ENCODE measurements at places on chromosomes 6 and 20.

DNA sequence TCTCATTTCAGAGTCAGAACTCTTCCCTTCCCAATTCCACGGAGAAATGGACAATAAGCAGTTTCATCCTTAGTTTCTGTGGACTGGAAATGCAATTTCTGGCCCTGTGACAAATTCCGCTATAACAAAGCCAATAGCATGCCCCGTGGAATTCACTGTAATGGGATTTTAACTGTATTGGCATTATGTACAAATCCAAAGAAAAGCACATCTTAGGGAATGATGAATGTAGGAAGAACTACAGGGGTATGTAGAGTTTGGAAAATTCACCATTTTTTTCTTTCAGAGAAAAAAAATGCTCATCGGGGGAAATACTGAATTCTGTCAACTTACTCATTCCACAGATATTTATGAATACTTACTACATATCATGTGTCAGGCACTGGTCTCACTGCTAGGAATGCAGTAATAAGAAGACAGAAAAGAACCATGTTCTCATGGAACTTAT, 43.5 kb downstream of the KIF6 start:
- no peak for DNase-seq

DNA sequence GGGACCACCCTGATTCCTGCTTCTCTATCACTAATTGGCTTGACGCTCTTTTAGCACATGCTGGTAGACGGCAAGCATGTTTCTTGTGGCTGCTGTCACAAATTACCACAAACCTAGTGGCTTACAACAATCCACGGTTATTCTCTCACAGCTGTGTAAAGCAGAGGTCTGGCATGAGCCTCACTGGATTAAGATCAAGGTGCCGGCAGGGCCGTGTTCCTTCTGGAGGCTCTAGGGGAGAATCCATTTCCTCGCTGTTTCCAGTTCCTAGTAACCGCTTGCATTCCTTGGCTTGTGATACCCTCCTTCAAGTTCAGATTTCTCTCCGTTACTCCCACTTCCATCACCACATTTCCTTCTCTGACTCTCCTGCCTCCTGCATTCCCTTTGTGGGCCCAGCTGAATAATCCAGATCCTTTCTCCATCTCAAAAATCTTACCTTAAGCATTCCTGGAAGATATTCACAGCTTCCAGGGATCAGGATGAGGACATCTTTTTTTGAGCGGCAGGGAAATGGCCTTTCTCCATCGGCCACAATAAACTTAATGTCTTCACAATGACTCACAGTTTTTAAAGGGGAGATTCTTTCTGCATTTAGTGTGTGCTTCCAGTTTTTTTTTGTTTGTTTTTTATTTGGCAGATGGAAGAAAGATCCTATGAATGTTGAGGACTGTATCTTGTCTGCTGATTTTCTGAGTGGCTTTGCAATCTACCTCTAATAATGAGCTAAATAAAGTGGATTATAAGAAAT, 39.9 kb downstream of the BMP6 start:
- DNase-seq, result no peak

DNA sequence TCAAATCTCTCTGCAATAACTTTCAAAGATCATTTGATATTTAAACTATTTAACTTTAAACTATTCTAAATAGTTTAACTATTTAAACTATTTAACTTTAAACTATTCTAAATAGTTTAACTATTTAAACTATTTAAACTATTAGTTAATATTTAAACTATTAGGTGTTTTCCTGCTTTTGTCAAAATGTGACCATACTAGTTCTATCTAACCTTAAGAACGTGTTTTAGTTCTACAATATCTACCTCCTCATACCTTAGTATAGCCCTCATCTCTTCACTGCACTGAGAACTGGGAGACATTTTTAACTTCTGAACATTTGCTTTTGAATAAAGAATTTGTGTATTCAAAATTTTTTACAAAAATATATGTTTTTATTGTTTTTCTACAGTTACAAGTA, 429.1 kb downstream of the ADGRB3 start:
- no peak for DNase-seq

DNA sequence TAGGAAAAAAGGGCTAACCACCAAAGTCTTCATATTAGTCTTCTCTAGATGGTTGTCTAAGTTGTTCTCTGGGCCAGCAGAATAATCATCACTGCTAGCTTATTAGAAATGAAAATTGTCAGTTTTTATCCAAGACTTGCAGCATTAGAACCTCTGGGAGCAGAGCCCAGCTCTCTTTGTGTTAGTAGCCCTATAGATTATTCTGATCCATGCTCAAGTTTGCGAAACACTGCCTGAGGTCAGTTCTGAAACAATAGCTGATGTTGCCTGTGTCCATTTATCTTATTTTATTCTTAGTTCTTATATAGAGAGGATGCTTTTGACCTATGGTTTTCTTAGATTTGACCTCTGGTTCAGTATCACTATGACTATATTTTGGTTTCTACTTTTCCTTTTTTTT, 66.9 kb downstream of the BCKDHB start:
- DNase-seq, result no peak

- no peak for DNase-seq
Measured at GRCh38 chr20:57869291-57869950, 159.6 kb upstream of the PMEPA1 start.

DNA sequence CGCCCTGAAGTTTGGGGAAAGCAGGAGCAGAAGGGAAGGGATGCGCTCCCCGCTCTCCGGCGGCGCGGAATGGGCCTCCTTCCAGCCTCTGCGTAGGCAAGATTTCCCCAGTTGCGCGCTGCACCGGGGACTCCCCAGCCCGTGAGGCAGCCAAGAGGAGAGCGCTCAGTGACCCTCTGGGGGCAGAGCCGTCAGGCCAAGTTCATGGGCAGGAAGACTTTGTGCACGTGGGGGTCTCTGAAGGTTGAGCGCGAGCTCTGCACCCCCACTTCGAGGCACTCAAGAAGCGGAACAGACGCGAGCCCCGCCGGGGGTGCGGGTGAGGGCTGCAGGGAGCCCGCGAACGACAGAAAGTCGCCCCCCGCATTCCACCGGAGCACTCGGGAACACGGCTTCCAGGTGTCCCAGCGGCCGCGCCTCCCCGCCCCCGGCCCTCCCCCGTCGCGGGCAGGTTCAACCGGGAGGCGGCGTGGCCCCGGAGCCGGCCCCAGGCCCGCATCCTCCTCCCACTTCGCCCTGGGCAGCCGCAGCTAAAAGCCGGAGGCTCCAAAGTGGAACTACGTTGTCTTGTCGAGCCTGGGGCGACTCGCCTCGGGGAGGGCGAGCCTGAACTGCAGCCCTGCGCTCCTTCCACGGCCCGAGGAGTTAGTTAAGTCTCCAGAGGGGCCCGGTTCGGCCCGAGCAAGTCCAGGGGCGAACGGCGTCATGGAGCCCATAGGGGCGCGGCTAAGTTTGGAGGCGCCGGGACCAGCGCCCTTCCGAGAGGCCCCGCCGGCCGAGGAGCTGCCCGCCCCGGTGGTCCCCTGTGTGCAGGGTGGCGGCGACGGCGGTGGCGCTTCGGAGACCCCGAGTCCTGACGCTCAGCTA, at the start of gene PPP1R3G:
Gene PPP1R3G (plus strand): TSS at position 561 of the 867 bp plus-strand sequence. CDS start 145 bp downstream, at position 706.
- DNase-seq, result peak; percentile 43

DNA sequence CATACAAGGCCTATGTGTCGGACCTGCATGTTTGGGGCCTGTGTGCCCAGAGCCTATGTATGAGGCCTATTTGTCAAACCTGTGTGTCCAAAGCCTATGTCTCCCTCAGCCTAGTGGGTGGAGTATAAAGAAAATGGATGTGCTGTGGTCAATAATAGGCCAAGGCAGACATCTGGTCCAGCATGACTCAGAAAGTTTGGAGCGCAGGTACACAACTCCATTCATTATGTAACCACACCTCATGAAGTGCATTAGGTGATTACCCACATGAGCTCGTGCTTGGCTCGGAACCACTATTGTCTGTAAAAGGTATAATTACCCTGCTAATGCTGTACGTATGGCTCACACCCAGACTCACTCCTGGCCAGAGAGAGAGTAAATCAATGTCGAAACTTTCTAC, 302.4 kb upstream of the POU3F2 start:
- no peak for DNase-seq

DNA sequence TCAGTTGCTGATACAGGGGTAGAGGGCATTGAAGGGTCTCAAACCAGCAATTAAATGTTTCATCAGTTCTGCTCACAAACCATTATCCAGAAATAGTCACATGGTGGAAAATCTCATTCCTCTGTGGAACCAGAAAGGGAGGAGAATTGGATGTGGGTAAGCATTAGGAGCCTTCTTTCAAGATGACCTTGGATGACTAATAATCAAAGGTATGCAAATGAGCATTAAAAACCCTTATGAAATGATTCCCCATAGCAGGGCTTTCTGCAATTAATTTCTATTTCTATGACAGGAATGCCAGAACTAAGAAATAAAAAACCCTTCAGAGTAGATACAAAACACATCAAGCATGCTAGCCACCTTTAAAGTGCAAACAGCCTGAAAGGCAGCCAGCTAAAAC, 37.4 kb upstream of the HCRTR2 start:
- DNase-seq, result no peak

GRCh38 chr6:136609873-136610706, 59.9 kb upstream of the MAP7 start:
- DNase-seq, result no peak

DNA sequence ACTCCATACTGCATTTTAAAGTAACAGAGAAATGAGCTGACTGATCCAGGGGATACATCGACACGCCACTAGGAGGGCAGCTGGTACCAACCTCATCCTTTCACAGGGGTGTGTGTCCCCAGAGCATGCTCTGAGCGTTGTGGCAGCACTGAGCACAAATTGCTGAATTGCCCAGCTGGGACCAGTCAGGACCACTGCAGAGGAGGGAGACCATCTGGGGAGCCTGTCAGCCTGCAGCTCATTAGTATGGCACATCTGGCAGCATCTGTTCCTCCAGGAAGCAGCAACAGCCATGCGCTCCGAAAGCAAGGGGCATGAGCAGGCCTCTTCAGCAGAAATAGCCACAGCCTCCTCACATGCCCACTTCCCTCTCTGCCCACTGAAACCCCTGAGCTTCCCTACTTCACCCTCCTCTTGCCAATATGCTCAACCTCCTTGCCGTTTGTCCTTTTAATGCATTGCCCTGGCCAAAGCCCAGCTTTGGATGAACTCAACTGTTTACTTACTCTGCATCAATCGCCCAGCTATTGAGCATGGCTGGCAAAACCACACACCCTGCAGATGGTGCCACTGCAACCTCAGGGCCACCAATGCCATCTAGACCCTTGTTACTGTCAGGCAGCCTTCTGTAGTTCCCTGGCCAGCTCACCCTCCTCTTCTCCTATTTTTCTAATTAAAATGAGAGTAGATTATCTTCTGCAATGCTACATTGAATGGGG, 77.6 kb upstream of the NEDD9 start:
- DNase-seq, result no peak

GRCh38 chr6:133062696-133063306, 178.4 kb upstream of the EYA4 start:
- no peak for DNase-seq

Measured in HuH-7.5 (cell line).